ENCODE measurements at places on chromosomes 7 and 10. TPM values are rescaled to one million over a fixed set of nuclear protein-coding genes. Genes with fewer than 3 reads are reported as not detected.

GRCh38 chr10:90274721-90275468 lies 573.5 kb downstream of the KIF20B start:
- DNase-seq: no peak

DNA sequence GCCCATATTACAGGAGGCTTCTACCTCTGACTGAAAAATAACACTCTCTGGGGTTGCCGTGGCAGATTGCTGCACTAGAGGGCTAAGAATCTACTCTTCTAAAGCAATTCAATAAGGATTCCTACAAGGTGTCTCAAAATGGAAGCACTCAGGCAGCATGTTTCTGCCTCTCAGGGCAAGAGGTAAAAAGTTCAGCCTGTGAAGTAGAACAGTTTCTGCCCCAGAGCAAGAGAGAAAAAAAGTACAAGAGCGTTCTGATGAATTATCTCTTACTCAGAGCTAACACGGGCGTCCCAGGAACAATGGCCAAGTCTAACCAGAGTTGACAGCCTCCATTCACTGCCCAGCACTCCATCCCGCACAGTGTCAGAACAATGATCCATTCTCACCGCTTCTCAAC lies 71.3 kb upstream of the TES start:
- DNase-seq: no peak

- DNase-seq: no peak
These were observed 44.2 kb upstream of the TMEM213 start for GRCh38 chr7:138753610-138754009.

Gene RAB19
- 6.3 TPM for total RNA-seq

Gene OPN4
- total RNA-seq: 0.17 TPM

- DNase-seq: no peak
These were observed 82.5 kb upstream of the CAPZA2 start for GRCh38 chr7:116779931-116780330.

Gene DIP2C
- 18.5 TPM for total RNA-seq

Gene GSDME
- 25.5 TPM for total RNA-seq

- DNase-seq: no peak
These were observed 14.2 kb upstream of the PDLIM1 start for GRCh38 chr10:95304976-95305375.

- no peak for DNase-seq
These were observed 24.0 kb downstream of the HOXA1 start for GRCh38 chr7:27071622-27072390.

DNA sequence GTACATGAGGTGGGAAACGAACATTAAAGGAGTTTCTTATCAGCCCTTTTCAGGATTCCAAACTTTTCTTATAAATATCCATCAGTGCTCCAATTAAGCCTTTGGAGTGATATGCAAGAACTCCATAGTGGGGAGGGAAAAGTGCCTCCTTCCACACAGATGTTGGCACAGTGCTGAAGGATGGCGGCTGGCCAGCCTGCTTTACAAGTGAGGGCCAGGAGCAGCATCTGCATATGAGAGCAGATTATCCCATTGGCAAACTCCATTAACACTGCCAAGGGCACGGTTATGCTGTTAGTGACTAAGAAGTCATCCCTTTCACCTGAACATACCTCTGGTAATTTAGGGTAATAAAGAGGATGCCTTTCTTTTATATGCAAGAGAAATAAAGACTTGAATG lies 543.1 kb downstream of the CNTNAP2 start:
- DNase-seq: no peak

GRCh38 chr7:103686064-103686463 lies 240.1 kb upstream of the SLC26A5 start:
- DNase-seq: no peak

- DNase-seq: no peak
These were observed 207.2 kb downstream of the PARD3 start for GRCh38 chr10:34607894-34608293.

DNA sequence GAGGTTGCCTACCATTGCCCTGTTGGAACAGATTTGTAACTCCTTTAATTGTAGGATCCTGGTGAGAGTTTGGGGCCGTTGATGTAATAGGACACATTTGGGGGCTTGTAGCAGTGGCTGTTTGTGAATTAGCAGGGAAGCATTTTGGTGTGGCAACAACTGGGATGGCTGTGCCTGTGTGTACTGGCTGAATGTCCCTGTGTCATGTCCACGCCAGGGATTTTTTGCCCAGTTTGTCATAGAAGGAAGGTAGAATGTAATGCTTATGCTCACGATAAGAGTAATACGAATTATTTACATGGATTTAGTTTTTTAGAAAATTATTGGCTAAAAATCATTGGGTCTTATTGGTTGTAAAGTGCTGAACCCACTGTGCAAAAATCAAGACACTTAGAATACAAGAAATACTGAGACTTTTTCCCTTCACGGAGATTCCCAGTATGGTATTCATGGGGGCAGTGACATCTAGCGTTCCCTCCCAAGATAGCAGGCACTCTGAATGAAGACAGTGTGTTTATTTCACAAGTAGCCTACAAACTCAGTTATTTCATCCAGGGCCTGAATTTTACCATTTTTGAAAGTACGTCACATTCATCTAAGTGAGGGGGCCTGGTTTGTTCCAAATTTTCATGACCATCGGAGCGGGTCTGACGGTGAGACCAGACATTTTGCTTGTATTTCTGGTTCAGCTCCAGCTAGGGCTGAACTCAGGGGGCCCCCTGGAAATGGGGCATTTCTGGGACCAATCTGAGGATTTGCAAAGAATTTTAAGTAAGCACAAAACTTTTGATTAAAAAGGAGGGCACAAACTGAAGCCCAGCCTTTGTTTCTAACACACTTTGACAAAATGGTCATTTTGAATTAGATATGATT lies 74.7 kb downstream of the CACNB2 start:
- DNase-seq: peak; percentile 30

DNA sequence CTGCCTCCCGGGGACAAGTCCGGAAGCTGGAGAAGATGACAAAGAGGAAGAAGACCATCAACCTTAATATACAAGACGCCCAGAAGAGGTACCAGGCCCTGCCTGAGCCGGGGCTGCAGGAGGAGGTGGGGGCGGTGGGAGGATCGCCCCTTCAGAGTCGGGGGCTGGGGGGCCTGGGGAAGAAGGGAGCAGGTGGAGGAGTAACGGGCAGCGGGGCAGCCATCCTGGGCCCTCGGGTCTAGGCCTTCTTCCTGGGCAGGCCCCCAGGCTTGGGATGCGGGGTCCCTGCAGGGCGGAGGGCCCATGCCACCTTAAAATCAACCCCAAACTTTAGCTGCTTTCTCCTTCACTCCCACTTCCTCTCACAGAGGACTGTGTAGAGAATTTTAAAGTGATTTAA lies 523 bp downstream of the ANKRD30A start:
- DNase-seq: no peak

GRCh38 chr10:6301488-6302075 lies 98.8 kb downstream of the PFKFB3 start:
- peak; percentile 80 for DNase-seq

DNA sequence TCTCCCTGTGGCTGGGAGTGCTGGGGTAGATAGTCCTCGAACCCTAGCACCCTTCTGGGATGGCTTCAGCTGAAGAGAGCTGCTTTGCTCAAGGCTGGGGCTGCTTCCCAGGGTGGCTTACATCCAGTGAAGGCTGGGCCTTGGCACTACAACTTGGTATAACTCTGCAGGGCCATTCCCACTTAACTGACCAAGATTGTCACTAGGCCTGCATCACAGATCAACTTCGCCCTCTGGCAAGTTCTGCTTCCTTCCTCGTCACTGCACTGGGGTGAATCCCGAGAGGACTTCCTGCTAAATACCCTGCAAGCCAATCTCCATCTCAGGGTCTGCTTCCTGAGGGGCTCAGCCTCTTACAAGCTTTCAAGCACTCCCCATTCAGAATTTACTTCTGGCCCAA lies 195.2 kb downstream of the DOCK4 start:
- no peak for DNase-seq

- no peak for DNase-seq
These were observed 75.3 kb downstream of the DOCK4 start for GRCh38 chr7:112130729-112131410.

- DNase-seq: no peak
These were observed 111.4 kb downstream of the ST7 start for GRCh38 chr7:117064688-117065087.

DNA sequence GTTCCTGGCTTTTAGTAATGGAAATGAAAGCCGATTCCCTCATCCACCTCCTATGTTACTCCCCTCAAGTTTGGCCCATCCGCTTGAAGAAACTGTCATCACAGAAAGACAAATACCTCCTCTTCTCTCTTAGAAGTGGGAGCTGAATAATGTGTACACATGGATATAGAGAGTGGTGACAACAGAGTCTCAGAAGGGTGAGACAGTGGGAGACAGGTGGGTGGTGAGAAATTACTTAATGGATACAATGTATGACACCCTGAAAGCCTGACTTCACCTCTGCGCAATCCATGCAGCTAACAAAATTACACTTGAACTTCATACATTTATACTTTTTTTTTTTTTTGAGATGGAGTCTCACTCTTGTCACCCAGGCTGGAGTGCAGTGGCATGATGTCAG lies 217.5 kb downstream of the SKIDA1 start:
- no peak for DNase-seq

DNA sequence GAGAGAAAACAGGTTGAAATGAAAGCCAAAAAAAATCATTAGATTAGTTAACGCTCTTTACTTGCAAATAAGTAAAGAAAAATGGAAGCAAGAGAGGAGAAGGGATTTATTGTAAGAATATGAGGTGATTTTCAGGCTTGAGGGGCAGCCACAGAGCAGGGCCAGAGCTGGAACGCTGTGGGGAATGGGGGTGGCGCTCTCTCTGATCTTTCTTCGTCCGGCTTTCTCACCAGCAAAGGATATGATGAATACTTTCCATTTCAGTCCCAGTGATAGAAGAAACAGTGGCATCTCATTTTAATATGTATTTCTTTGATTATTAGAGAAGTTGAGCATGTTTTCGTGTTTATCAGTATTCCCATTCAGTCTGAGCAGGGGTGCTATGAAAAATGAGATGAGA lies 112.2 kb downstream of the SKIDA1 start:
- no peak for DNase-seq

- no peak for DNase-seq
These were observed 263.6 kb upstream of the AUTS2 start for GRCh38 chr7:69334701-69335100.

DNA sequence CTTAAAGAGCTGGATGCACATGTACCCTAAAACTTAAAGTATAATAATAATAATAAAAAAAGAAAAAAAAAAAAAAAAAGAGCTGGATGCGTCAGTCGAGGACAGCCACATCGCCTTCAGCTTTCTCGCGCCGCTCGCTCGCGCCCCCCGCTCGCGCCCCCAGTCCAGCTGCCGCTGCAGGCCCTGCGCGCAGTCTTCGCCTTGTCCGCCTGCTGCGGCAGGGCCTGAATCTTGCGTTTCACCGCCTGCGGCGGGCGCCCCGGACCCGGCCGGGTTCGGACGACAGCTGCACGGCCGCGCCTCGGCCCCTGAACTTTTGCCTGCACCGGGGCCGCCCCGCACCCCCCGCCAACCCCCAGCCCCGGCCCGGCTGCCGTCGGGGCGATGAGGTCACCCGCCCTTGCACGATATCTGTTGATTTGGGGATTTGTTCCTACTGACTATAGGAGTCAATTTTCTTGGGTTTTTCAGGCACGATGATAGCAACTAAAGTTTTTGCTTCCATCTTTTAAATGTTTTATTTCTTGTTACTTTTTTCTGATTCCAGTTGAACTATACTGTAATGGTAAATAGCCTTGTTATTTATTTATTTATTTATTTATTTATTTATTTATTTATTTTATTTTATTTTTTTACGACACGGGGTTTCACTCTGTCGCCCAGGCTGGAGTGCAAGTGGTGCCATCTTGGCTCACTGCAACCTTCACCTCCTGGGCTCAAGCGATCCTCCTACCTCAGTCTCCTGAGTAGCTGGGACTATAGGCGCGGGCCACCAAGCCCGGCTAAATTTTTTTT lies 33.5 kb upstream of the CPN1 start:
- no peak for DNase-seq

DNA sequence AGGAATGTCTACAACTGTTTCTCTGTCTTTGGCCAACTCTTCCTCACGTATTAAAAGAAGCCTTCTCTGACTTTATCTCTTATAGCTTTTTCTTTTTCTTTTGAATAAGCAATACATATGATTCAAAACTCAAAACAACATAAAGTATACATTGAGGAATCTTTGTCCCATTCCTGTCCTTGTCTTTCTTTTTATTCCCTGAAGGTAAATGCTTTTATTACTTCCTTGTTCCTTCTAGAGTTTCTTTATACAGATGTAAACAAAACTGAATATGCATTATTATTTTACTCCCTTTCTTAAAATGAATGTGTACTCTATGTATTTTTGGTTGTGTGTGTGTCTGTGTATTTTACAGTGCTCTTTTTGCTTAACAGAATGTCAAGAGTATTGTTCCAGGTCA lies 170.1 kb downstream of the CHN2 start:
- no peak for DNase-seq

GRCh38 chr10:47359626-47360418 lies 11.7 kb downstream of the RBP3 start:
- no peak for DNase-seq

DNA sequence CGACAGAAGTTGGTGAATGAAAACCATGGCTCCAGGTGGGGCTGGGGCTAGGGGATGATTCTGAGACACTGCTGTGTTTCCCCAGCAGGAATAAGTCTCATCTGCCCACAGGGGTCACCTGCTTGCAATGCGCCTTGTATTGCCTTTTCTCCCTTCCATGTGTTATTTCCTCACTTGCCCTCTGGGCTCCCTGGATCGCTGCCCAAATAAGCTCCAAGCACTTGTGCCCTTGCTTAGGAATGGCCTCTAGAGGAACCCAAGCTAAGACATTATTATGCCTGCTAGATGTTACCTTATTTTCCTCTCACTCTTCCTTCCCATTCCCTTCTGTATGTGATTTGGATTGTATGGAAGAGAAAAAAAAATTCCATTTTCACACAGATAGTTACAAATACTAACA lies 24.8 kb upstream of the PLPP4 start:
- no peak for DNase-seq

DNA sequence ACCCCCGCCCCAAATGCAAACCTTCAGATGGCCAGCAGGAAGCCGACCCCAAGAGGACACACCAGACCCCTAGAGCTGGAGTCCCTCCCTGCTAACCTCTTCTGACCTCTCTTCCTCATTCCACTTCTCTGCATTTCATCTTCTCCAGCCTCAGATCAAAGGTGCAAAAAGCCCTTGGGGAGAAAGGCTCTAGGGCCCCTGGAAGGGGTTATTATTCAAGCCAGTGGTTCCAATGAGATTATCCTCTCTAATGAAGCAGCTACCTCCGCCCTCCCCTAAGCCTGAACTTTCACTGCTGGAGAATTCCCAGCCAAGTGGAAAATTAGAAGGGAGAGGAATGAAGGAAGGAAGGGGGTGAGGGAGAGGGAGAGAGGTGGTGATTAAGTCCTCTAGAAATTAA lies 343.9 kb downstream of the PLXNA4 start:
- no peak for DNase-seq

GRCh38 chr10:4838743-4839142 lies 12.7 kb downstream of the AKR1E2 start:
- no peak for DNase-seq

Gene CYP3A4
- total RNA-seq: not detected

- no peak for DNase-seq
These were observed 40.5 kb upstream of the CAMK1D start for GRCh38 chr10:12308736-12309375.

DNA sequence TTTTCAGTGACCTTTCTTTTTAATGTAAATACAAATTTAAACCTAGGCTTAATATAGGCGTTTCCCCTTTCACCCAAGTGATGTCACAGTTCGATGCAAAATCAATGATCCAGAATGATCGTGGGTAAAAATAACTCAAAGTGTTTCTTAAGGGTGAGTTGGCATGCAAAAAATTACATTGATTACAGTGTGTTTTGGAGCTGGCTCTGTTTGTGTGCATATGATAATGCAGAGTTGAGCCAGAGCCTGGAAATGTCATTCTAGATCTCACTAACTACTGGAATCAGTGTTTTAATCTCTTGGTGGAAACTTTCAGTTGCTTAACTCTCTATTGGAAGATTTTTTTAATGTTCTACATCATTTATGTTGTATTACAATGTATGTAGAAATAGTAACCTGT lies 72.5 kb upstream of the MXI1 start:
- no peak for DNase-seq
